NCI-H345 (cell line): ENCODE measurements at places on chromosomes 2 and 18.

GRCh38 chr2:48530033-48530811 lies at the start of gene STON1:
TSS of gene STON1 (plus strand) at chr2:48530154. CDS start at chr2:48580634, 50,480 bp downstream.
- DNase-seq: peak; percentile 33

DNA sequence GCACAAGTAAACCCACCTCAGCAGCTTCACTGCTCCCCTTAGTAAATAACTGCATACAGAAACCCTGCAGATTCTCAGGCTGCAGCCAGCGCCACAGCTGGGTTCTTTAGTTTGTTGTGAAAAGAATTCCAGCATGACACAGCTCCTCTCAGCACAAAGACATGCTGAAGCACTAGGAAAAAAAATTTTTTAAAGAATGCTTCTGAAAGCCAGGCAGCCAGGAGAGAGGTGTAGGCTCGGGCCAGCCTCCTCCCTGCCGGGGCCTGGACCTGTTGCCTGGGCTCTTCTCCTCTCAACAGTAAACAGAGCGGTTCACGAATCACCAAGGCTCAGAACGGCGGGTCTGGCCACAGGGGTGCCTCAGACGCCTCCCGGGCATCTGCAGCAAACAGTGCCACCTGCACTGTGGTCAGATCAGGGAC lies 95.7 kb upstream of the POU3F3 start:
- DNase-seq: peak; percentile 77

GRCh38 chr2:137237055-137237454 lies 471.7 kb downstream of the THSD7B start:
- DNase-seq: no peak

- DNase-seq: no peak
These were observed 11.8 kb downstream of the MTX2 start for GRCh38 chr2:176280867-176281658.

- peak; percentile 37 for DNase-seq
These were observed 822 bp downstream of the UBE2E3 start for GRCh38 chr2:180980943-180981911.

GRCh38 chr2:146950911-146951310 lies 893.9 kb upstream of the ACVR2A start:
- DNase-seq: no peak

DNA sequence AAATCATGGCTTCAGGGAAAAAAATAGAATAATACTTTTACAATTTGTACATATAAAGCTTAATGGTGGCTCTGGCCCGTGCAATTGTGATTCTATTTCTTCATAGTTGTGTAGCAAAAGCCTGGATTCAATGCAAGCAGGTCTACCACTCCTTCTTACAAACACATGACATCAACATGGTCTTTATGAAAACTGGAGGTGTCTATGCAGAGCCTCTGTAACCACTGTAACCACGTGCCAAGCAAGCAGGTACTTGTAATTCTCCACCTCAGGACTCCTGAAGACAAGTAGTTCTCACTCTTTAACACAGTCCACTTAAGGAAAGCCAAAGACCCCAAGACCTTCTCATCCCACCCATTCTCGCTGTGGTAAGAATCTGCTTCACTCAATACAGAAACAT lies 62.6 kb downstream of the METTL4 start:
- DNase-seq: no peak

GRCh38 chr18:41145516-41145915 lies 809.5 kb upstream of the PIK3C3 start:
- no peak for DNase-seq

DNA sequence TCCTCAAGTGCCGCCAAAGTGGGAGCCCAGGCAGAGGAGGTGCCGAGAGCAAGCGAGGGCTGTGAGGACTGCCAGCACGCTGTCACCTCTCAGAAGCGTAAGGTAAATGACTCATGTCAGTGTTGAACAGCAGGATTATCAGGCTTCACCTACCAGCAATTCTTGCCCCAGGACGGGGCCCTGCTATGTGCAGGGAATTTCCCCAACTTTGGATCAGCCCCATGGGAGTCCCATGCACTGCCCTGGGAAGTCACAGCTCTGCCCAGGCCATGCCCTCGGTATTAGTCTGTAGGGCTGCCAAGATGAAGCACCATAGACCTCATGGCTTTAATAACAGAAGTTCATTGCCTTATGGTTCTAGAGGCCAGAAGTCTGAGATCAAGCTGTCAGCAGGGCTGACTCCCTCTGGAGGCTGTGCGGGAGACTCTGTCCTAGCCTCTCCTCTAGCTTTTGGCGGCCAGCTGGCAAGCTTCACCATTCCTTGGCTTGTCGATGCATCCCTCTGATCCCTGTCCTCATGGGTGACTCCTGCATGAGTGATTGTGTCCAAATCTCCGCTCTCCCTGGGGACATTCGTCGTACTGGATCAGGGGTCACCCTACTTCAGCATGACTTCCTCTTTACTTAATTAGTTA lies 55.9 kb downstream of the TRPM8 start:
- DNase-seq: no peak

DNA sequence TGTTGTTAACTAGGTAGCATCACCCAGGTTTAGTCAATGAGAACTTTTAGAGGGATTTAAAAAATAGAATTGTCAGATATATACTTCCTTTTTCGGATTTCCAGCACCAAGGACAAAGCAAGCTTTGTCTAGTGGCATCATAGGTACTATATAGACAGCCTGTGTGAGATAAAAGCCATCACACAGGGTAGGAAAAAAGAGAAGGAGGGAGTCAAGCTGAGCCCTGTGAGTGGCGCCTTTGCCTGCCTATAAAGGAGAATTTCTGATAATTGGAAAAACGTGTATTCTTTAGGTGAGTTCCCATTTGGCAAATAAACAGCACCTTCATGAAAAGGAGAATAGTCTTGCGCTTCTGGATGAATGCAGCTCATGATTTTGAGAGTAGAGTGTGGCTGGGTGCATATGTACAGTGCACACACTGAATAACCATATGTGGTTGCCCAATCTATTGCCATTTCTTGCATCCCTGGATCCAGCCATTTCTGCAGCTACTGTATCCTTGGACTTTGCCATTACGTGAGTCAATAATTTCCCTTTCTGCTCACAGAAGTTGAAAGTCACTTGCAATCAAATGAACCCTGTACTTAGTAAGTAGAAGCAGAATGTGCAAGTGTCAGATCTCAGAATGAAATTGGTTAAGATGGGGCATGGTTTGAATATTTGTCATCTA lies 559.9 kb upstream of the MEX3C start:
- no peak for DNase-seq
